T-cell (primary cell): ENCODE measurements at places on chromosomes 2 and 18. TPM values are rescaled to one million over a fixed set of nuclear protein-coding genes. Genes with fewer than 3 reads are reported as not detected.

The CGREF1 gene
- total RNA-seq, result not detected

The MLPH gene
- not detected for total RNA-seq

The DTNA gene
- total RNA-seq, result not detected

GRCh38 chr2:23135481-23136100 is 249.4 kb upstream of the KLHL29 start:
- H3K4me3 ChIP-seq, result no peak overlapping the region
- no peaks in the 10 kb centered on the region for H3K36me3 ChIP-seq
- H3K27ac ChIP-seq, result no peak overlapping the region
- no peaks in the 10 kb centered on the region for H3K27me3 ChIP-seq
- H3K4me1 ChIP-seq, result no peaks in the 10 kb centered on the region
- no peak for DNase-seq

GRCh38 chr2:55567298-55567697 is 47.8 kb downstream of the CFAP36 start:
- H3K27ac ChIP-seq, result no peak overlapping the region
- H3K4me1 ChIP-seq, result peaks cover 8% of the 10 kb centered on the region
- H3K36me3 ChIP-seq, result peaks cover 47% of the 10 kb centered on the region
- no peaks in the 10 kb centered on the region for H3K27me3 ChIP-seq
